ENCODE measurements at places on chromosomes 6 and 20.

DNA sequence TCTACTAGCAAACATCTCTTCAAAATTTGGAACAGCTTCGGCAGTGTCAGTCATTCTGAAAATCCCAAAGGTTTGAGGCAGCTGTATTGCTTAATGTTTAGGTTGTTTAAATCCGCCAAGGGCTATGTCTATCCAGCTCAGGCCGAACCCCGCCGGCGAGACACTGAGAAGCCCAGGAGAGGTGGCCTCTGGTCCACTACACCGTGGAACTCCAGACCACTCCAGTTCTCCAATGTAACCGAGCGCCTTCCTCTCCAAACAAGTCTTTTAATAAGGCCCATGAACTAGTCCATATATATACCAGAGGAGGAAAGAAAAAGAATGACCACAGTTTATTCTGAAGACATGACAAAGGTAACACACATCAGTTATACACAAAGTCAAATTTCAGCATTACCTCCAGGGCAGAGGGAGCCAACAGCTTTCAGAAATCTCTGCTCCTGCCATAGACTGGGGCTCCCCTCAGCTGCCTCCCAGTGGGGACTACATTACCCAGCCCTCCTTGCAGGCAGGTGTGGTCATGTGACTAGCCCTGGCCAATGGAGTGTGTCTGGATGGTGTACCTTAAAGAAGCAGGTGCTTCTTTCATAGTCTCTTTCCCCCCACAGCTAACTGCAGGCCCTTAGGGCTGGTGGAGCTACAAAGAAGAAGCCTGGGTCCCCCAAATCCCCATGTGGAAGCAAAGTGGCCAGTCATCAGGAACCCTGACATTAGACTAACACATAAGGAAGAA is at the start of gene RAMACL:
TSS of gene RAMACL (minus strand) at position 255 of the 733 bp plus-strand sequence. CDS start at position 54, 201 bp downstream.
- DNase-seq: peak; percentile 51

DNA sequence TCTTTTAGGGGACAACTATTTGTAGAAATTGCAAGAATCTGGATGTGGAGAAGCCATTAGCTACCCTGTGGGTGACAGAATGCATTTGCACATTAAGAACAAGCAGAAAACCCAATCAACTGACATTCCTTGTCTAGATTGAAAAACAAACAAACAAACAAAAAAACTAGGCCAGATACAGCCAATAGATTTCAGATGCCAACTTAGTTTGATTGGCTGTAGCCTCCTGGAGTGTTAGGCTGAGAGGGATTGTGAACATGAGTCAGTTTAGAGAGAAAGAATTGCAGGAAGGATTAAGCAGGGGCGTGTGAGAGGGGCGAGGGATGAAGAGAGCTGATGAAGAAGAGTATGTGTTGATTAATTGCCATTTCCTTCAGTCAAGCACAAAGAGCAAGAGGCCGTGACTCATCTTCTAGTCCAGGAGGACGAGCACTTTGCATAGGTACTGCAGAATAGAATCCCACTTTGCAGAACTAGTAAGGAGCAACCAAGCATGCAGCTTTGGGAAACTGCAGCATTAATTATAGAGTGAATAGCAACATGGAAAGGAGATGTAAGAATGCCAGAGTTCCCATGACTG is 188.0 kb upstream of the RAB32 start:
- DNase-seq: no peak

DNA sequence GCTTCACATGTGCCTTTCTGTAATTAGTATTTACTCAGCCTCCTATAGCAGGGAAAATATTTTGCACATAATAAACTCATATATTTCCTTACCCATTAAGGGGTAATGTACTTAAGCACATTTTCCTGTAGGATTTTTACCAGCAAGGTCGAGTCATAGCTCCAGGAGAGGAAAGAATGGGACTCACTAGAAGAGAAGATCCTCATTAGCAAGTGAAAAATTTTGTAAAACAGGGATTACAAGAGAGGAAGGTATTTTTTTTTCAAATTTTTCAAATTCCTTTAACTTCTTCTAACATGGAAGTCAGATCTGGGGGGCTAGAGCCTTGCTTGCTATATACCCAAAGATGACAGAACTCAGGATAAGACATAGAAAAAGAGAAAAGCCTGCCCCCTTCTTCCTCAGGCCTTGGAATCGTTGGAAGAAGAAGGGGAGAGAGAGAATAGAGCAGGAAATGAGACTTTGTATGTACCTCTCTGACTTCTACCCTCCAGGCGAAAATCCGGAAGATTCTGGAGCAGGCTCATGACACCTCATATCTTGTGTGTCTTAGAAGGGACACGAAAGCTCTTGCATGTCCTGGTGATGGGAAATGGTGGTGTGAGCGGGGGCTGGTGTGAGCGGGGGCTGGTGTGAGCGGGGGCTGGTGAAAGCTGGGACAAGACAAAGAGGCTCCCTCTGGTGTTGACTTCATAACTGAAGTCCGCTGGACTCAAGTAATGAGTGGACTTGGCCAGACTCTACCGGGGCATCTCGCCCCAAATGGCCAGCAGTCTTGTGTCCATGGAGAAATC is 256.9 kb upstream of the PLCB4 start:
- no peak for DNase-seq

DNA sequence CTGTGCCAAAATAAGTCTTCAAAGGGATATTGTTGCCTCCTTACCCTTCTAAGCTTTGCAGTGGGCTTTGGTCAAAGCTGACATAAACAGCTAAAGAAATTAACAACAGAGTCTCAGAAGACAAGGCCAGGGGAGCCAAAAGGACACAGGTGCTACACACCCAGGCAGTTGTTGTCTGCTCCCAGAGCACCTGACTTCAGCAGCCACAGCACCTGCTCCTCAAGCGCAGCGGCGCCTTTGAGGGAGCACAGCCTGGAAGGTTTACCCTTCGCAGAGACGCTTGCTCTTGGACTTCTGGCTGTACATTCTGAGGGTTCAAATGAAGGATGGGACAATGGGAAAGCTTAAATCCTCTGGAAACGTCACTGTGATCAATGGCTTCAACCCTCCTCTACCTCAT is 16.6 kb downstream of the B4GALT5 start:
- DNase-seq: no peak

DNA sequence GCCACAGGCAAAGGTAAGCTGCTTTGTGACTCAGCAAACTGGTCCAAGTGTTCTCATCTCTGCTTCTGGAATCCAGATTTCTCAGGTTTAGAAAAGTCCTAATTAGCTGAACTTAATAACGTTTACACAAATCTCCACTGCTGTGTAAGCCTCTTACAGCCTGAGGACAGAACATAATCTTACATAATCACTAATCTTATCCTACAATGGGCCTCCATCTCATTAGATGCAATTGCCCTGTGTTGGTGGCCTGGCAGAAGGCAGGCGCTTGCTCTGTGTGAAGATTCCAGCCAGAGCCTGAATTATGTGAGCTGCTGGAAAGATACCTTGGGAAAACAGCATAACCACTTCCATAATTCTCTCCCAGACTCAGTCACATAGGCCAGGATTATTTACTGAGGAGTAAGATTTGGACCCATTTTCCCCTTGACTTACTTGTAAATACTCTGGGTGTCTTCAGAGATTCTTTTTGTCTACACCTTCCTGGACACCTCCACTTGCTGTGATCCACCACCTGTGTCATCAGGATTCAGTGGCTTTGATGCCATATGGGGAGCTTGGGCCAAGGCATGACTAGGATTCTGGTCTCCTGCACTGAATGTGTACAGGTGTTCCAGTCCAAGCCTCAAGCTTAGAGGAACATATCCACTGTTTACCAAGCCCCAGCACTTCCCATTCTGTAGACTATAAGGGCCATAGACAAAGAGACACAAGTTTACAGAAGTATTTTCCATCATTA is 104.4 kb downstream of the C6orf118 start:
- no peak for DNase-seq

DNA sequence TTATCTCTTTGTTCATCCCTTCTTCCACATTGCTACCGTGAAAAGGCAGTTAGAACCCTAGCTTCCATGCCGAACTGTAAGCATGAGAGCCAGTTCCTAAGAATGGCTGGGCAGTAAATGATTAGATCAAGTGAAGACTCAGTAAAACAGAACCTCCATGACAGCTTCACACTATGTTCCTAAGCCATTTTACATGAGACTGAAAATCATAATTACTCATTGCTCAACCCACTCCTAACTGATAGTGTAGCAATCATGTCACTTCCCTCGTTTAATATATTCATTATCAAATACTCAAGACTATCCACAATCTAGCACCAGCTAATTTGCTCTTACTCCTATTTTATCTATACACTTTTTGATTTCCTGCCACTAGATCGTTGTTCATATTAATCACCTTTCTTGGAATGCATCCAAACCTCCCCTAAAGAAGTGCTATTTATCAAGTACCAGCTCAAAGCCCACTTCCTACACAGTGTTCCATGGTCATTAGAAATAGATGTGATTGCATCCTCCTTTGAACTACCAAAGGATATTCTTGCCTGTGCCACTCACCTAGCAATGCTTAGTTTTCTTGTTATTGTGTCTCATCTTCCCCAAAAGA is 6.0 kb downstream of the TMEM30A start:
- DNase-seq: no peak

DNA sequence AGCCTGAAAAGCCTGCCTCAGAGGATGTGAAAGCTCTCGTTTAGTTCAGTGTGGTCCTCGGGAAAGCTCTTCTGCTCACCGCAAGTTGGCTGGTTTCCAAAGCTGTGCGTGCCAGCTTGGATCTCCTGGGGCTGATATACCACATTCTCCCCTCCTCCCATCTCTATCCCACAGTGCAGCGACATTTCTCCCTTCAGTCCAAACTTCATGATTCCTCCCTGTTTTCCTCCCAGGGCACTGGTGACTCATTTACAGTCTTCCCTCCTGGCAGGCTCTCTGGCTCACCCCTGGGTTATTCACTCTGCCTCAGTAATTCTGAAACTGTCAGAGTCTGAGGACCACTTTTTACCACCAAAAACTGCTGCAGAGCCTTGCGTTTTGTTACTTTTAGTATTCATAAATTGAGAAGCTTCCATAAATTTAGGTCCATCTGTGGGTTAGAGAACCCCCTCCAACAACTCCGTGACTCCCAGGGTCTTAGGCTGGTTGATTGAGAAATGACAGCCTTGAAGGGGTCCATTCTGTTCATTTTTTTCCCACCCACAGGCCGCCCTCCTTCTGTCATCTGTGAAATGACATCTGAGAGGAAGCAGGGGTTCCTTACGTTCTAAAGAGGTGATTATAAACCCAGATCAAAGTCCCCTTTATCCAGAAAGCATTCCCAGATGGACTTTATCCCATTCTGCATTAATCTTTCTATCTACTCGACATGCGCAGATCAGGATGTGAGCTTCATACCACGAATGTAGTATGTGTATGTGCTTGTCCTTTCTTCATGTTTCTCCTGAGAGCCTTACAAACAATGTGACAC is 6.1 kb downstream of the TRIM10 start:
- no peak for DNase-seq

- DNase-seq: no peak
Observed at GRCh38 chr6:142373268-142374090, 71.7 kb downstream of the ADGRG6 start.

- no peak for DNase-seq
Observed at GRCh38 chr6:39217177-39217864, 12.0 kb downstream of the KCNK5 start.

GRCh38 chr6:102417368-102417998 is 1024.0 kb downstream of the GRIK2 start:
- no peak for DNase-seq

DNA sequence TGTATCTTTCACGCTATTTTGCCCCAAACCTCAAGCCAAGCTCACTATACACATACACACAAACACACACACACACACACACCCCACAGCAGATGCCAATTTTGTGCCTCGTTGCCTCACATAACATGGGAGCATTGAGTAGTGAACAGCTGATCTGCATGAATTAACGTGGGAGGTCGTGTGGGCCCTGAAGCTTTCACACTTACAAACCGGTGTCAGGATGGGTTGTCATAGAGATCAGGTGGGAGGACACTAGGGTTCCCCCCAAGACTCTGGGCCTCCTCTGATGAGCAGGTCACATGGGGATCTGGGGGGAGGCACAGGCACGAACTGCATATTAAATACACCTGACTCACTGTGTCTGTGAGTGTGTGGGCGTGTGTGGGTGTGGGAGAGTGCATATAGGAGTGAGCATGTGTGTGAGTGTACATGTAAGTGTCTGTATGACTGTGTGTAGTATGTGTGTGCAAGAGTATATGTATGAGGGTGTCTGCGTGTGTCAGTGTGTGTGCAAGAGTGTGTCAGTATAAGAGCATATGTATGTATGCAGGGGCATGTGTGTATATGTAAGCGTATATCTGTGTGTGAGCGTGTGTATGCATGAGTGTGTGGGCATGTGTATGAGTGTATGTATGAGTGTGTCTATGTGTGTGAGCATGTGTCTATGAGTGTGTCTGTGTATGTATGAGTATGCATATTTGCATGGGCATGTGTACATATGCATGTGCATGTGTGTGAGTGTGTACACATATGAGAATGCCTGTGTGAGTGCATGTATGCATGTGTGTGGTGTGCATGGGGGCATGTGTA is 370.4 kb downstream of the PREX1 start:
- DNase-seq: no peak

DNA sequence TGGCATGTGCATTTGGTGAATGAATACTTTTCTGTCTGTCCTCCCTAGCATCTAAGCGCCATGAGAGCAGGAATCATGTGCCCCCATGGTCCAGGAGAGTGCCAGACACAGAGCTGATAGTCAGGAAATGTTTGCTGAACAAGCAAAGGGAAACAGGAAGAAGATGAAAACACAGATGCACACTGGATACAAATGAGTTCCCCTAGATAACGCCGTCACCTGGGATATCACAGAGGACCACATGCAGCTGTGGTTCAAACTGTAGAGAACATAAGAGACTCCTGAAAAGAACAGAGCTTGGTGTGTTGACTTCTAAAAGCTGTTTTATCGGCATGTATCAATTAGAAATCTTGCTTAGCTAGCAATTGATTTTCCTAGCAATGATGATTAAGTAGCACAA is 293.7 kb downstream of the BTBD3 start:
- DNase-seq: no peak

- no peak for DNase-seq
Observed at GRCh38 chr6:134397676-134398075, 79.8 kb upstream of the SGK1 start.

DNA sequence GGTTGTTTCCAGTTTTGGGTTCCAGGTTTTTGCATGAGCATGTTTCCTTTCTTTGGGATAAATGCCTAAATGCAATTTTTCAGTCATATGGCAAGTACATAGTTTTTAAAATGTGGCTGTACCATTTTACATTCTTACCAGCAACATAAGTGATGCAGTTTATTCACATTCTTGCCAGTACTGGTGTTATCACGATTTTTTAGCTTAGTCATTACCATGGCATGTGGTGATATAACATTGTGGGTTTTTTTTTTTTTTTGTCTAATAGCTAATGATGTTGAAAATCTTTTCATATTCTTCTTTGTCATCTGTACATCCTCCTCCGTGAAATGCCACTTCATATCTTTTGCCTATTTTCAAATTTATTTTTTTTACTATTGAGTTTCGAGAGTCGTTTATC is 2.9 kb upstream of the TDRD6 start:
- no peak for DNase-seq

Data from BE2C (cell line).